Nucleus accumbens (tissue), 56 donors: ENCODE measurements at places on chromosomes 16 and 17.

DNA sequence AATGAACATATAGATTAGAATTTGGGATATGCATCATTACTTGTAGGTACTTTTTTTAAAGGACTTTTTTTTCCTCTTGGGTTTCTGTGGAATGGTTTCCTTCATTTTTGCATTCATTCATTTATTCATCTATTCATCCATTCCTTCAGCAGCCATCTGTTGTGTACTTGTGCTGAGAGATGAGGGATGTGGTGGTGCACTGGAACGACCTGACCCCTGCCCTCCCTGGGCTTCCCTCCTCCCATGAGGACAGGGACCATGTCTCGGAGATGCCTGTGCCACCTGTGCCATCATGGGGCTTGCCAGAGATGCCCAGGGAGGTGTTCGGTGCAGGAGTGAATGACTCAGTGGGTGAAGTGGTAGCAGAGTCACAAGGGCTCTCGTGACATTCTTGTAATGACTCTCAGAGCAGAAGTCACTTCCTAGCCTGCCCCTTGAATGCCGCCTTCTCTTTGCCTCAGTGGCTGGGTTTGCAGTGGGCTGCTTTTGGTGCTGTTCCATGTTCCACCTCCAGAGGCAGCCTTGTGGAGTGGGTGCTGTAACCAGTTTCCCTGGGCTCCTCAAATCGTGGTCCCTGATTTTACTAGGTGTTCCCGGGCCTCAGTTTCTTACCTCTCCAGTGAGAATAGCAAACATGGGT is 43.9 kb downstream of the CLEC16A start:
- DNase-seq, result no peak

DNA sequence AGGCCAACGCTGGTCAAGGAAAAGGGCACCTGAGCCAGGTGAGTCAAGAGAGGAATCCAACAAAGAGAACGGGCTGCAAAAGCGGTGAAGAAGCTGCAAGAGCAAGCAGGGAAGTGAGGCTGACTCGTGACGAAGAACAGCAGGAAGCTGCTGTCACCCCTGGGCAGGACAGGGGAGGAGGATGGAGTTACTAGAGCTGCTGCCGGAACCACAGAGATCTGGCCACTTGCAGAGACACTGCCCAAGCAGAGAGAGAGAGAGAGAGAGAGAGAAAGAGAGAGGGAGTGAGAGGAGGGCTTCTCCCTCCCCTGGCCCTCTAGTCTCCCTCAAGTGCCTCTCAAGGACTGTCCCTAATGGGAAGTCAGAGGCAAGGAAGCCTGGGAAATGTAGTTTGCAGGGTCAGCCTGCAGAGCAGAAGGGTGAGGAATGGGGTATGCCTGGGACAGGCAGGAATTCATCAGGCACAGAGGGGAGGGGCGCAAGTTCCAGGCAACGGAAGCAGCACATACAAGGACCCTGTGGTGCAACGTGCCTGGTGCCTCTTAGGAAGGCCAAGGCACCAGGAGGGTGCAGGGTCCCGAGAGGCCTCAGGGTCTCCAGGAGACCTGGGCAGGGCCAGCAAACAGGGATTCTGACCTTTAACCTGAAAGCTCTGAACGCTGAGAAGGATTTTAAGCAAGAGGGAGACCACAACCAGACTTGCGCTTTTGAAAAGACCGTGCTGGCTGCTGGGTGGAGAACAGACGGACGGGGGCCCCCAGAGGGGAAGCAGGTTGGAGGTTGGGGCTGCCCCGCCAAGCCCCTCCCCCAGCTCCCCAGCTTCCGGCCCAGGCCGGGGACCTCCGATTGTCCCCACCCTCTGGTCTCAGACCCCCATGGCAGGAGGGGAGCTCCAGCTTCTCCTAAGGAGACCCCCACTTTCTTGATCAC is 45.8 kb upstream of the CIBAR2 start:
- no peak for DNase-seq

GRCh38 chr16:828891-829290 is 28.4 kb upstream of the GNG13 start:
- DNase-seq, result no peak

- no peak for DNase-seq
Observed at GRCh38 chr17:21152731-21153130, 26.0 kb downstream of the DHRS7B start.

DNA sequence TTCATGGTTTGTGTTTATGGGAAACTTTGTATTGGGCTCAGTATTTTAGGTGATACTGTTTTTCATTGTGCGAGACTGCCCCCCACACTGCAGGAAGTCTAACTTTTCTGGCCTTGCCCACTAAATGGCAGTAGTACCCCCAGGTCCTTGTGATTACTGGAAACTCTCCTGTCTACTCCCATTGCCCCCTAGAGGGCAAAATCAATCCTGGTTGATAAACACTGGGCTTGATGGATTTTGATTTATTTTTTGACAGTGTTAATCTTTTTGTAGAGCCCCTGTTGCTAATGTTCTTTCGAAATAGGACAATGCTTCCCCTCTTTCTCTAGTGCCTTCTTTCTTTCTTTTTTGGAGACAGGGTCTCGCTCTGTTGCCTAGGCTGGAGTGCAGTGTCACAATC is 15.5 kb downstream of the METTL9 start:
- DNase-seq, result no peak

GRCh38 chr16:70664325-70665112 is 18.2 kb downstream of the IL34 start:
- DNase-seq, result no peak

DNA sequence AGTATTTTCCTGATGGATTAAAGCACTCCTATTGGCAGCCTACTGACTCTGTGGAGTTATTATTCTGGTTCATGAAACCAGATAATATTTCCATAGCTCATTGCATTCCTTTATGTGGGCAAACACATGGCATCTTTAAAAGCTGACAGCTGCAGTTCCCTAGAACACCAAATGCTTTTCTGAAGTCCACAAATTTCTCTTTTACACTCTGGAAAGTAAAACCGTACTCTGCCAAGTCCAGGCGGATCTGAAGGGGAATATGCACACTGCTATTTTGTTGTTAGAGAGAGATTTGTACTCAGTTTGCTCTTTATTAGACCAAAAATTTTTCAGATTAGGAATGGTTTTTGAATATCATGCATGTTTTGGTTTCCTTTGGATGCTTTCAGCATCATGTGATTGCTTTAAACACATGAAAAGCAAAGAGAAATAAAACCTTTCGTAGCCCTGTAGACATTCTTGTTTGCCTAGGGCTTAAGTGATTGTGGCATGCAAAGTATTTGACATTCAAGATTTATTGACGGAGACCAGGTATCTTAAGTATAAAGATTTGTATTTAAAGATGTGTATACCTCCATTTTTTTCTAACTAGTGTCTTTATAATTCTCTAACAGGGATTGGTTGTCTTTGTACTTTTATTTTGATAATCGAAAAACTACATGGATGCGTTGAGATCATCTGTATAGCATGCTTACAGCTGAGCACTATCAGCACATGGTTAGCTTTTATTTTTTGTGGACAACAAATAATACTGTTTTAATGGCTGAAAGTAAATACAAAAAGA is 19.5 kb downstream of the SEC14L1 start:
- DNase-seq, result no peak

GRCh38 chr16:84563786-84564420 is 54.0 kb downstream of the COTL1 start:
- DNase-seq, result no peak

DNA sequence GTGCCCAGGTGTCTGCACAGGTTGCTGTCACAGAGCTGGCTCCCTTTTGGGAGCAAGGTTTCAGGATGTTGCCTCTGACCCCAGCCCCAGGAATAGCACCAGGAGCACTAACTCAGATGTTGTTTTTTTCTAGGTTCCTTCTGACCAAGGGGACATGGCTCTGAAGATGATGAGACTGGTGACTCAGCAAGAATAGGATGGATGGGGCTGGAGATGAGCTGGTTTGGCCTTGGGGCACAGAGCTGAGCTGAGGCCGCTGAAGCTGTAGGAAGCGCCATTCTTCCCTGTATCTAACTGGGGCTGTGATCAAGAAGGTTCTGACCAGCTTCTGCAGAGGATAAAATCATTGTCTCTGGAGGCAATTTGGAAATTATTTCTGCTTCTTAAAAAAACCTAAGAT is 28.1 kb downstream of the SCPEP1 start:
- DNase-seq, result no peak

GRCh38 chr17:39525801-39526506 is 64.7 kb downstream of the CDK12 start:
- no peak for DNase-seq

GRCh38 chr16:55710466-55710865 is 54.7 kb downstream of the SLC6A2 start:
- DNase-seq, result no peak

- DNase-seq, result no peak
Observed at GRCh38 chr16:47956916-47957315, 198.9 kb downstream of the ABCC12 start.

GRCh38 chr16:56980792-56981724 is 8.3 kb upstream of the NLRC5 start:
- DNase-seq, result no peak

DNA sequence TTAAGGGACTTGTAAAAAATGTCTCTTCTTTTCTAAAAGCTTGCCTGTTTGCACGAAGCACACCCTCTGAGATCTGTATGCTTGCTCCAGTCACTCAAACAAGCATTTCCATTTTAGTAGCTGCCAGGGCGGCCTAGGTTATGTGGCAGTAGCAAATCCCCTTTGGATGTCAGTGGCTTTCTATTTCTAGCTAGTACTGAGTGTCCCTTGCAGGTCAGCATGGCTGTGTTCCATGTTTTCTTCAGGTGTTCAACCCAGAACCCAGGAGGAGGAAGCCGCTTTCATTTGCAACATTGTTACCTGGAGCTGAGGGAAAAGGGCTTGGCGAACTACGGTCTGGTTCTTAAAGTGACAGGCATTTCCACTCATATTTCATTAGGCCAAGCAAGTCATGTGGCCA is 36.4 kb downstream of the FOXL1 start:
- DNase-seq, result no peak

GRCh38 chr16:3789375-3790099 is 72.2 kb upstream of the TRAP1 start:
- DNase-seq, result no peak

DNA sequence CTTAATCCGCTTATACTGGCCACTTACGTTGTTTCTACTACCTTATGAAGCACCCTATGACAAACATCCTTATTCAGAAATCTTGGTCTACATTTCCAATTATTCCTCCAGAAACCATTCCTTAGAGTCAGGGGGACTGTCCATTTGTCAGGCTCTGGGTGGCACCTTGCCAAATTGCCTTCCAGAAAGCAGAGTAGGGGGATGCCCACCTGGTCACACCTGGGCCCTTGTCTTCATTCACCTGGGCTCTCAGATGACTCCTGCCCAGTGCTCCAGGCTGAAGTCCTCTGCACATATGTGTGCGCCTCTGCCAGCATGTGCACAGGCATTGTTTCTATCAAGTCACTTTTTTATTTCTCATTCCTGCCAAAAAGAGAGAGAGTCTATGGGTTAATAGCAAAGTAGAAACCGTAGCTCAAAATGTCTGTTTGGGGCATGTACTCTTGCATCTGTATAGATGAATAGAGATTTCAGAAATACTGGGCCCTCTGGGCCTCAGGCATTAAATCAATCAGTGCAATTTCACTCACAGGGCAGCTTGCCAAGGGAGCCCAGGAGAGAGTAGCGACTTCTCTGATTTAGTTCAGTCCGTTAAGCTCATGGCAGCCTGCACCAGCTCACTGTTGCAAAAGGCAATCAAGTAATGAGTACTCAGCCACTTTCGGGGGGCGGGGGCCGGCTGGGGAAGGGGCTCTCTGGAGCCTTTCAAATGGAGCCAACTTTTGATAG is 104.7 kb downstream of the SOCS1 start:
- no peak for DNase-seq

DNA sequence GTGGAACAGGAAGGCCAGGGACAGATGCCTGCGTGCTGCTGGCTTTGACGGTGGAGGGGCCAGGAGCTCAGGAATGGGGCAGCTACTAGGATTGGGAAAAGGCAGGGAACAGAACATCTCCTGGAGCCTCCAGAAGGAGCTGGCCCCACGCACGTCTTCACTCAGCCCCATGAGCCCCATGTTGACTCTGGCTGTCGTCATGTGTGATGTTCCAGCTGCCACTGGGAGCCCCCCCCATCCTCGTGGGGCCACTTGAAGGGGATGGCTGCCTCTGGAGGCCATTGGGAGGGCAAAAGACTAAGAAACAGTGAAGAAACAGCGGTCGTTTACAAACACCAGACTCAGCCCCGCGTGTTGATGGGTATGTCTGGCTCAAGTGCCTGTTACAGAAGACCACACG is 18.5 kb upstream of the APRT start:
- DNase-seq, result no peak

DNA sequence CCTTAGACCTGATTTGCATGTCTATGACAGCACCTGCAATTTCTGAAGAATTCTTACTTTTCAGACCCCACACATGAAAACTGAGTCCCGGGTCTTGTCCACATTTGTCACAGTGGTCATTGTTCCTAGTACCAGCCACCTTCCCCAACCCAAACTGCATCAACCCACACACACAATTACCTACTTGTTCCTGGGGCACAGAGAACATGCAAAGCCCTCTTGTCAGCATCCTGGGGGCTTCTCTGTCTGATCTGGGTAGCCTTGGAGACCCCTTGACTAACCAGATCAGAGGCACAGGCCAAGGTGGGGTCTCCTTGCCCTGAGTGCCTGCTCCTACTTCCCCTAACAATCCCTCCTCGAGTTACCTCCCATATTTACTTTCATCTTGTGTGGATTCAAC is 36.7 kb upstream of the PIK3R6 start:
- DNase-seq, result no peak

DNA sequence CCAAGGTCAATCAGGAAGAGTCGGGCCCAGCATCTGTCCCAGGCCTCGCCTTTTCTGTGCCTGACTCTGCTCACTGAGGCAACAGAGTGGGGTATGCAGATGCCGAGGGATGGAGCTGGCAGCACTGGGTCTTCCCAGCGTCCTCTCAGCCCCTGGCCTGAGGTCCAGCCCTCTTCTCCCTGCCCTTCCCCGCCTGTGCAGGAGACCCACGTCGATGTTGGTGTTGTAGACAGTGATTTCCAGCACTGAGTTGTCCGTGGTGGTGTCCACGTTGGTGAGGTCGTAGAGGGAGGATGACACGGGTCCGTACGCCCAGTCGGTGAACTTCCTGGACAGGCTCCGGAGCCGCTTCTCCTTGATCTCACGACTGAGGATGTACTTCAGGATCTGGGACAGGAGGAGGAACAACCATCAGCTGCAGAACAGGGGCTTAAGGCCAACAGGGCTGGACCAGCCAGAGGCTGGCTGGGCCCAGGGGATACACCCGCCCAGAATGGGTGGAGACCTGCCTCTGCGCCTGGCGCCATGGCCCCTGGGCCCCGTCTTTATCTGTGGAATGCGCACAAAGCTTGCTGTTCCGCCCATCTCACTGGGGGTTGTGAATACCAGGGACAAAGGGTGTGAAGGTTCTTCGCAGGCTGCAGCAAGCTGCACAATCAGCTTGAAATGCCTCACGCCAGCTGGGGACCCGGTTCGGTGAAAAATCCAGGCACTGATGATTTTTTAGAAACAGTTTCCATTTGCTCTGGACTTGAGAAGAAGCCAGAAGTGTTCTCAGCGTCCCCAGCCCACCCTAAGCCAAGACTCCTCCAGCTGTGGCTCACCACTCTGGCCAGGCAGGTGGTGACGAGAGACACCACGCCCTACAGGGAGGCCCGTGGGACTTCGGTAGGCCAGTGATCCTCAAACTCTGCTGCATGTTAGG is 27.5 kb downstream of the TRPV3 start:
- DNase-seq, result peak; percentile 12
